Activated CD4-positive, alpha-beta T cell treated with anti-CD3 and anti-CD28 coated beads for 4 hours (primary cell): ENCODE measurements at places on chromosomes 1 and 21.

DNA sequence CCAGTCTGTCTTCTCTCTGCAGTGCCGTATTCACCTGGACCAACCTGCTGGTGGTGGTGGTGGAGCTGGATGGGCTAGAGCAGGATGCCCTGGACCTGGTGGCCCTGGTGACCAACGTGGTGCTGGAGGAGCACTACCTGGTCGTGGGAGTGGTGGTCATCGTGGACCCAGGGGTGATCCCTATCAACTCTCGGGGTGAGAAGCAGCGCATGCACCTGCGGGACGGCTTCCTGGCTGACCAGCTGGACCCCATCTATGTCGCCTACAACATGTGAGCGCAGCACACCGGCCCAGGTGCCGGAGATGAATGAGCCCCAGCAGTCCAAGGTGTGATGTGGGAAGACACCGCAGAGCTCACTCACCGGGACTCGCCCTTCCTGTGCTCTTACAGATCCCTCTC, 37.5 kb downstream of the S100B start:
- DNase-seq = no peak

DNA sequence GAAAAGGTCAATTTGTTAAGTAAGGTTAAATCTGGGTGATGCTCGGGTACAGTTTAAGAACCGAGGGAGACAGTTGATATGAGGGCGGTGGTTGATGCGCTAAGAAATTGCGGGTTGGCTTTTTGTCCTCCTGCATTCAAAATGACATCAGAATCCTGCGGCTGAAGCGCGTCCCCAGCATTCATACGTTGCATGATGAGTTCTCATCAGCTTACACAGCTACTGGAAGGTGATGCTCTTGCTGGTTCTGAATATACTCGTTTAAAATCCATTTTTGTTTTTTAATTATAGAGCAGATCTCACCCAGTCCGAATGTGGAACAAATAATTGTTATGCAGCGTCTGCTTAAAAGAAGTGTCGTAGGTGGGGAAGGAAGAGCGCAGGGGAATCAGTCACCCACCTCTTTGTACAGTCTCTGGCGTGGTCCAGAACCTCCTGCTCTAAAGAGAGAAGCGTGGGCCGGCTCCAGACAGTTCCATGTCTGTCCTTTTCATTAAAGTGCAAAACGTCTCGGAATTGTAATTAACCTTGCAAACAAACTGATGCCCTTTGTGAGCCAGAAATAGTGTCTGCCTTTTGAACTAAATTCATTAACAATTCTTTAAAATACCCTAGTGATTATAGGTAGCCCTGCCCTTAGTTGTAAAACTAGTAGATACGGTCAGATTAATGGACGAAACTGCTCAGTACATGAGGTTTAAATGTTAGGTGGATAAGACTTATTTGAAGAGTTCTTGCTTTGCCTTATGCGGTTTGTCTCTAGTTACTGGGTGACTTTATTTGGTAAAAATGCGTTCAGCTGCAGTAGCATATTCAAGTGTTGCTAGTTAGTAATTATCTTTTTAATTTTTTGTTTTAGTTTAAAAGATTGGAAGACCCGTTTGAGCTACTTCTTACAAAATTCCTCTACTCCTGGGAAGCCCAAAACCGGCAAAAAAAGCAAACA, 741 bp downstream of the RGS2 start:
- peak; percentile 35 for DNase-seq

- DNase-seq = no peak
Measured at GRCh38 chr1:230909974-230910754, 41.8 kb upstream of the C1orf198 start.

GRCh38 chr1:22521692-22522091, 41.6 kb upstream of the EPHA8 start:
- DNase-seq = no peak

DNA sequence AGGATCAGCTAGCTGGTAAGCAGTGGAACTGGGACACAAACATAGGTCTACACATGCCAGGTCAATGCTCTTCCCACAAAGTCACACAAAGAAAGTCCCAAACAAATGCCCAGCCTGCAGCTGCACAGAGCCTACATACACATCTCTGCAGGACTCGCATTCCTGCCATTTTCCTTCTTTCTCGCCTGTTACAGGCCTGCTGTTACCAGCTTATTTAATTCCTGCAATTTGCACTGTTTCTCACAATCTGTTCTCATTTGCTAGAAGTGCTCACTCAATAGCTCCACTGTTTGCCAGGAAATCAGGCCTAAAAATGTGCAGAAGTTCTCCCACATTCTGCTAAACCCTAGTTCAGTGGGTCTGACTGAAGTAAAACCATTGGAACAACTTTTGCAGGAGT, 362.6 kb upstream of the C1orf87 start:
- no peak for DNase-seq

DNA sequence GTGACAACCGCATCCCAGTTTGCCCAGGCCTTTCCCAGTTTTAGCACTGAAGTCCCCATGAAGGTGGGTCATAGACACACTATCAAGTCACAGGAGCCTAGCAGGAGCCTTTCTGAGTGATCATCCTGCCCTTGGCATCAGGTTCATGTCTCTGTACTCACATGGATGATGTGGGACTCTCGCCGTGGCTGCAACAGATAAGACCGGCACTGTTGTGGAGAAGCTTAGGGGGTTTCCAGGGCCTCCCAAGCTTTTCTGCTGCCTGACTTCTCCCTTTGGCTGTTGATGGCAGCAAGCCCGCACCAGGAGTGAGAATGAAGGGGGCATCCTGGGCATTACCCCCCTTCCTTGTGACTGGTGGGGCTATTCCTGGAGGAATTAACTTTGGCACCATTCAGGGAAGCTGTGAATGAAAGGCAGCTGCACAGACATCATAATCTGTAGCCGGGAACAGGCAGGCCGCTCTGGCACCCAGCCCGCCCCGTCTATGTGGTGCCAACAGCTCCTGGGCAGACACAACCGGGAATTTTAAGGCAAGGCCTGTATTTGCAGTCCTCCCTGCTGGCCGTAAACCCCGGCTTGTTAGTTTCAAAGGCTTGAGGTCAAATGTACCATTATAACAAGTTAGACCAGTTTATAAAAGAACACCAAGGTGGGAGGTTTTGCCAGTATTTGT, 148.6 kb downstream of the HUNK start:
- DNase-seq = no peak
